HT-29 (cell line): ENCODE measurements at places on chromosomes 1 and 21. TPM values are rescaled to one million over a fixed set of nuclear protein-coding genes. Genes with fewer than 3 reads are reported as not detected.

Gene USP21
- total RNA-seq, result 20.8 and 24.6 TPM in 2 replicates

Gene S100B
- total RNA-seq, result not detected in 2 replicates

Gene S100A7
- not detected in 2 replicates for total RNA-seq

Gene GDAP2
- 6.3 and 7.9 TPM in 2 replicates for total RNA-seq

Gene GPR157
- 4.4 and 4.6 TPM in 2 replicates for total RNA-seq

Gene DISP1
- 0.52 and 2.0 TPM in 2 replicates for total RNA-seq

Gene LRRC39
- total RNA-seq, result 0.05 and 0.41 TPM in 2 replicates

- no peak for DNase-seq
Observed at GRCh38 chr1:83641206-83641658, 357.7 kb downstream of the TTLL7 start.

DNA sequence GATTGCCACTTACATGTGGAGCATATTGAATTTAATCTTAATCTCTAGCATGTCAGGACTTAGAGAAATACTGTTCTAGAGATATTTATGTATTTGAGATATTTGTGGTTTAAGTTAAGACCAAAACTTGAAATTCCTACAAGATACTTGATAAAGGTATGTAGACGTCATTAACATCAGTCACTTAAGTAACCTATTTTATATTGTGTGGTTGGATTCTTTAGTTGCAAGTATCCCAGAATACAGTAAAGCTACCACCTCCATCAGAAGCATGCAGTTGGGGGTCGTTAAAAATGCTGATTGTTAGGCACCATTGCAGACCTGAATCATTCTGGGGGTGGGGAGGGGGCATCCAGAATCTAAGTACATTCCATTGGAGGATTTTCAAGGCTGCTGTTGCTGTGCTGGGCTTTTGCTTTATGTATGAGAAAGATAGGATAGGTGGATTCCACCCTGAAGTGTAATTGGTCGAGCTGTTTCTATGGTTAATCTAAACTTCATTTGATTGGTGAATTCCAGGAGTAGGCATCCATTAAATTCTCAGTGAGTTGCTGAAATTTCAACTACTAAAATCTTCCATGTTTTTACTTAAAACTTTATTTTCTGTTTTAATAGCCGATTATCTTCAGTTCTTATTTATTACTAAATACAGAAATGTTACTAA lies 4.0 kb downstream of the H3-3A start:
- no peak for DNase-seq

GRCh38 chr1:227758366-227758765 lies 23.1 kb downstream of the SNAP47 start:
- DNase-seq, result no peak

DNA sequence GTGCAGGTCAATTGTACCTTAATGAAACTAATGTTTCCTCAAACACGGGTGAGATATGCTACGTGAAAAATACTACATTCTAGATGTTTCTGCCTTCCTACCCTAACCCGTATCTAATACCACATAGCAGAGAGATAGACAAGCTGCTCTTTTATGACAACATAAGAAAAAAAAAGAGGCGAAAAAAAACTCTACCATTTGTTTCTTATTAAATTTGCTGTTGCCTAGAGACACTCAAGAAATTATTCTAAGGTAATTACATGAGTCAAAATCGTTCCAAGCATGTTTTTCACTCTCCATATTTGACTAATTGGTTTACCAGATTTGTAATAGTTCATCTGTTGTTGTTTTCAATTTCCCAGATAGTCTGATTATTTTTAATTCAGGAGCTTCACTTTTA lies 27.4 kb downstream of the PALMD start:
- no peak for DNase-seq

- no peak for DNase-seq
Observed at GRCh38 chr1:91307784-91308409, 96.7 kb downstream of the HFM1 start.

DNA sequence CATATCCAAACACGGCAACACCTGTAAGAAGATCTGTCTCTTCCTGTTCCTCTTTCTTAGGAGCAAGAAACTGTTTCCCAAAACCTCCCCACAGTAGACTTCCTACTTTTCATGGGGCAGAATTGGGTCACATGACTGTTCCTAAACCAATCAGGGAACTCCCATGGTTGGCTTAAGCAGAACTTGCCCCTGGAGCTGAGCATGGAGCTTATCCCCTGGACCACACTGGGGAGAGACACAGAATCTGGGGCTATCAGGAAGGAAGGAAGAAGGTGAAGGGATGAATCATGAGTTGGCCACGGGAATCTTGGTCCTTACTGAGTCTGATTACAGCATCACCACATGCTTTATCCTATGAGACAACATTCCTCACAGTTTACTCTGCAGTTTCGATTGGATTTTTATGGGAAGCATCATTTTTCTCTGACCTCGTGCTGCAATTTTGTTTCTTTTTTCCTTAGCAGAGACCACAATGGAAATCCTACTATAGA lies 81.8 kb downstream of the CDC7 start:
- no peak for DNase-seq

GRCh38 chr21:16424331-16424751 lies 694.6 kb downstream of the USP25 start:
- DNase-seq, result no peak

DNA sequence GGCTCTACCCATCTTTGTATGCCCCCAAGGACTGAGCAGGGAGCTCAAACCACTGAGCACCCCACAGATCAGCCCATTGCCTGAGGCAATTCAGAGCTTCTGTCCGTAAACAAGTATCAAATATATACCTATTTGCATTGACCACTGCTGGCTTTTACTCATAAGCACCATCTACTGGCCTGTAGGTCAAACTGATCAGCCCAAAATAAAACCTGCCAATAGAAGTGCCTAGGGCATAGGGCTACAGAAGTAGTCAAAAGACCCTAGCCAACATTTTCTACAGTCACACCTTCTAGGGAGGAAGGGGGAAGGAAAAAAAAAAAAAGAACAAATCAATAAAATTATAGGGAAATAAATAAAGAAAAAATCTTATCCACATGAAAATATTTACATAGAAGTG lies 5.3 kb upstream of the LCE3D start:
- DNase-seq, result no peak

DNA sequence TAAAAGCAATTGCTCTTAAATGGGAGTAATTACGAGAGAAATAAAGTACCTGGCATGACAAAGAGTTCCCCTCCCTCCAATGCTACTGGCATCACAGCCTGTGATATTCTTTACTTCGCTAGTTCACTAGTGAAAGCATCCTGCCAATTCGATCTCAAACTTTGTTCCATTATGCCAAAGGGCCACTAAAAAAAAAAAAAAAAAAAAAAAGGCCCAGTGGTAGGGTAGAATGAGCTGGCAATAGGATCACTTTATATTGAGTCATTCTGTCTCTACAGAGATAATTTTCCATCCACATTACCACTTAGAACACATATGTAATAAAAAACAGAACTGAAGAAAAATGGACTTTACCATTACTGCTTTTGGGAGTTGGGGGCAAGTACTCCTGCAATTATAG lies 11.2 kb downstream of the PUM1 start:
- no peak for DNase-seq

DNA sequence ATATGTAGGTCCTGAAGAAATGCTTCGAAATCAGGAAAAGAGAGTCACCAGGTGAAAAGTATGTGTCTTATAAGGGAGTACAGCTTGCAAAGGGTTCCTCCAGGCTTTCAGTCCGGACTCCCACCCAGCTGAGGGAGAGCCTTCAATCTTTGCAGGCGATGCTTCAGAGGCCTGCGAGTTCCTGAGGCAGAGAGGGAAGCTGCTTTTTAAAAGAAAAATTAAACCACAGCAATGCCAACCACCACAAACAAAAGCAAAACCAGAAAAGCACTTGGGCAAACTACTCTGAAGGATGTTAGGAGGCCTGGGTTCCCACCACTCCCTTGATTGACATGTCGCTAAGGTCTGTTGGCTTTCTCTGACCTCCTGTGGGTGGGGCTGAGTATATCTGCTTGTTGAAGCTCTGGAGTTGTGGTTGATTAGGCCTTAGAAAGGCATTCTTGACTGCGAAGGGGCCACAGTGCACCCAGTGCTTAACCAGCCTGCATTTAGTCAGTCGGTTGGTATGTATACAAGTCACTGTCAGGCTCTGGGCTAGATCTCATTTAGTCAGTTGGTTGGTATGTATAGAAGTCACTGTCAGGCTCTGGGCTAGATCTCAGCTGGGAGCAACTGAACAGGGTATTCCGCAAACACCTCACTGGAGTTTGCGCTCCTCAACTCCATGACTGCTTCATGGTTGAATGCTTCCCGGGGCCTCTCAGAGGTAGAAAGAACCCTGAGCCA lies 1.2 kb downstream of the NIPAL3 start:
- peak; percentile 50 for DNase-seq

DNA sequence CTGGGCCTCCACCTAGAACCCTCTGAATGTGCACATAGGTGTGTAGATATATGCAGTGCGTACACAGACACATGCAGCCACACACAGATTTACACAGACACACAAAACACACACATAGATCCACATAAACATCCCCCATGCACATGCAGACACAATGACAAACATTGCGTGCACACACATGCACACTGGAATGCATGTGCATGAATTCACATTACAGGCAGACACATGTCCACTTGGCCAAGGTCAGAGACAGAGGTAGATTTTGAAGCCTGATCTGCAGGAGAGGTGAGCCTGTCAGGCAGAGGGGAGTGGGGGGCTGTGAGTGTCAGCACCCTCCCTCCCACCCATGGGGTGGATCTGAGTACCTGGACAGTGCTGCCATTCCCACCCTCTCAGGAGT lies 338.5 kb downstream of the PTPRU start:
- DNase-seq, result no peak

GRCh38 chr1:98887507-98887906 lies 117.2 kb downstream of the PLPPR5 start:
- no peak for DNase-seq
